Activated CD4-positive, alpha-beta memory T cell treated with anti-CD3 and anti-CD28 coated beads for 36 hours (primary cell): ENCODE measurements at places on chromosomes 11 and 22. TPM values are rescaled to one million over a fixed set of nuclear protein-coding genes. Genes with fewer than 3 reads are reported as not detected.

Gene APOL5
- total RNA-seq = not detected

Gene IPO7
- total RNA-seq = 161 TPM

Gene NPTXR
- total RNA-seq = 1.9 TPM

Gene CD3G
- total RNA-seq = 137 TPM

Gene DDX25
- total RNA-seq = not detected

Gene SERPING1
- total RNA-seq = 0.43 TPM

Gene PDE3B
- total RNA-seq = 21.8 TPM

Gene EXPH5
- total RNA-seq = 1.4 TPM

Gene TBX10
- not detected for total RNA-seq

Gene NELL1
- not detected for total RNA-seq

Gene RFPL3
- total RNA-seq = not detected

Gene DEFB131B
- not detected for total RNA-seq

Gene GLYAT
- total RNA-seq = not detected

Gene DCDC1
- total RNA-seq = 0.21 TPM

Gene ALX4
- total RNA-seq = not detected

Gene B3GAT1
- 0.24 TPM for total RNA-seq

Gene JHY
- total RNA-seq = 1.7 TPM

Gene SPINDOC
- 27.9 TPM for total RNA-seq

Gene FAM111A
- total RNA-seq = 87.8 TPM

Gene PGA3
- not detected for total RNA-seq

Gene TRIM51
- not detected for total RNA-seq
